Globus pallidus (tissue), 1 donor: ENCODE measurements at places on chromosomes 7 and 10.

DNA sequence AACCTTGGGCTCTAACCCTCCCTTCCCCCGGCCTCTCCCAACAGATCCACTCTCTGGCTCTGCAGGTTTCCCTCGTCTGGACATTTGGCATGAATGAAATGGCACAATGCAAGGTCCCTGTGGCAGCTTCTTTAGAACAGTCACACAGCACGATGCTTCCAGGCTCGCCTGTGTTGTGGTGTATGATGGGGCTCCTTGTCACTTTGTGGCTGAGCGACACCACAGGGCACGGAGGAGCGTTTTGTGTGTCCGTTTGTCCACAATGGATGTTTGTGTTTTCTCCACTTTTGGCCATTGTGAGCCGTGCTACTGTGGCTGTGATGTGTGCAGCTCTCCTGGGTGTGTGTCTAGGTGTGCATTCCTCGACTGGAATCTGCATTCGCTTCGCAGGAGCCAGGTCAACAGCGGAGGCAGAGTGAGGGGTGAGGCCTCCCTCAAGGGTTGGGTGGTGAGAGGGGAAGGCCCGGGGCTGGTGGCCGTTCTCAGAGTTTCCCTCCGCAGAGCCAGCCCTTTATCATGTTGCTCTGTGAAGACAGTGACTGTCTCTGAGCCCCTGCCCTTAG lies 22.3 kb upstream of the SHH start:
- no peak for DNase-seq

- no peak for DNase-seq
Observed at GRCh38 chr10:91741356-91741755, 56.9 kb upstream of the TNKS2 start.

DNA sequence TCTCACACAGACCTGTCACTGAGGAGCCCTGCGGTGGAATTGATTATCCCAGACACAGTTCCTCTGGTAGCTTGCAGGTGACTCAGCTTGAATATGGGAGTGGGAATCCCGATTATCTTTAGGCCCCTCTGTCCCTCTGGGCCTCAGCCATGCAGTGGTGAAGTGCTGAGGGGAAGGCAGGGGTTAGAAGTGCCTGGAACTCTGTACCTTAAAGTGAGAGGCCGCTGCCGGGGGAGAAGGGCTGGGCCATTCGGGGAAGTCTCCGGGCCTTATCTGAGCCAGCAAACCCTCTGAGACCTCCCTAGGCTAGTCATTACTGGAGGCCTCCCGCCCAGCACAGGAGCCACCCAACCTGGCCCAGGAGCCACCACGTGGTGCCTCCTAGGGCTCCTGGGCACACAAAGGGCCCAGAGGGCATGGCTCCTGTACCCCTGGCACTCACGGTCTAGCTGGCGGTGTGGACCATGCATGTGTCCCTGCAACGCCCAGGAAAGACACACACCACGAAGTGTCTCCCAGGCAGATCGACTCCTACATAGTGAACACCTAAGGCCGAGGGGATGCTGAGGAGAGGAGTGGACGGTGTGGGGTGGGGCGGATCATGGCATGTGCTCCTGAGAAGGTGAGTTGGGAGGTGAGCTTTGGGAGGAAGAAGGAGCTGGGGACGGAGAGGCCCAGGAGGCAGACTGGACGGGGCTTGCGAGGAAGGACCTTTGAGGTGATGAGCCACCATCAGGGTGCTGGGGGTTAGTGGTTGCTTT lies 56.2 kb downstream of the HK1 start:
- no peak for DNase-seq

DNA sequence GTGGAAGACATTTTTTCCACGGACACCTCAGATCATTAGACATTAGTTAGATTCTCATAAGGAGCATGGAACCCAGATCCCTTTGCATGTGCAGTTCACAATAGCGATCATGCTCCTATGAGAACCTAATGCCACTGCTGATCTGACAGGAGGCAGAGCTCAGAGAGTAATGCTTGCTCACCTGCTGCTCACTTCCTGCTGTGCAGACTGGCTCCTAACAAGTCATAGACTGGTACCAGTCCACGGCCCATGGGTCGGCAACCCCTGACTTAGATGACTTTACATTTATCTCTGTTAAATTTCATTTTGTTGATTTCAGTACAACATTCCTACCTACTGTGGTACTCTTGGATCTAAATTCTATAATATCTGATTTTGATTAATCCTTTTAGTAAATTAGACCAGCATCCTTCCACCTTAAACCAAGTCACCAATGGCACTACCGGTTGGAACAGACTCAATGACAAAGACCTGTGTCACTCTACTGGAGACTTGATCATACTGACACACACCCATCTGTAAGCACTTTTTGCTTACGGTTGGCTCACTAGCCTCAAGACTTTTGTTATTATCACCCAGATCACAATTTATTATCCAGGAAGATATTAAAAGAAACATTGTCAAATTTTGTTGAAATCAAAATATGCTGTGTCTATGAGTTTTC lies 8.0 kb upstream of the CCDC71L start:
- DNase-seq, result no peak

DNA sequence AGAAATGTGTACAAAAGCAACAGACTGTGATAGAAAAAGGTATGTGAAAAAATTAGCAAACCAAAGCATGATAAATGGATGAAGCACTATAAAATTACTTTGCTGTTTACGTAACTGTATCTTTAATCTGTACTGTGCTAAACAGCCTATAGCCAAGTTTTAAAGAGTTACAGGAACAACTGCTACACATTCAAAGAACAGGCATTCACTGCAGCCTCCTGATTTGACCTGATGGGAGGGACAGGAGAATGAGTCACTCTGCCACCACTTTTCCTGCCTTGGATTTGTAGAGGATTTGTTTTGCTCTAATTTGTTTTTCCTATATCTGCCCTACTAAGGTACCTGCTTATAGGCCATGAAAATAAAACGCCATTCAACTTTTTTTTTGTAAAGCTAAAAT lies 116.1 kb downstream of the FANK1 start:
- DNase-seq, result no peak
